ENCODE measurements at places on chromosomes 16 and 17.

- DNase-seq: no peak
Measured at GRCh38 chr17:20999841-21000532, 42.8 kb downstream of the USP22 start.

DNA sequence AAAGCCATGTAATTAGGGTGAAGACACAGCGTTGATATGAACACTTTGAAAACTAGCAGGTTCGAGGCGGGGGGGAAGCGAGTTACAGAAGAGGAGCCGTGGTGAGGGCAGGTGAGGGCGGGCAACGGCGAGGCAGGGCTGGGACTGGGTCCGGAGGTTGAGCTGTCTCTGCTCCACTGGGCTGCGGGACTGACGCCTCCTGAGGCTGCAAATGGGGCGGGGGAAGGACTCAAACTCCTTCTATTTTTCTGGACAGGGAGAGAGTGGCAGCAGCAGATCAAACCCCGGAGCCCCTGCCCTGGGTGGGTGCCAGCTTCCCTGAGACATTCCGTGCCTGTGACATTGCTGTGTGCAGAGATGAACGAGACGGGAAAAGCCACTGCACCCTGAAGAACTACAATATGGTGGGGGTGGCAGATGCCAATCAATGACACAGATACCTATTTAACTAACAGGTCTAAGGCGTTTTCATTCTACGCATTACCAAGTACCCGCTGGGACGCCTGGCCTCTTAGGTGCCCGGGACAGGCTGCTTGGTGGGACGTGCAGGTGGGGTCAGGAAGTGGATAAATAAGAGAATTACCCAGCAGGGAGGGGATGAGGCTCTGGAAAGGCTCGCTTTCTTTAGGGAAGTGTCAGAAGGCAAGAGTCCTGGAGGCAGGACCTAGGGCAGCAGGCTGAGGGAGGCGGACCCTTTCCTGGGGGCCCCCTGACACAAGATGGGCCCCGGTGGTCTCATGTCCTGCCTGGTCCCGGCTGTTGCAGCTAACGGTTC, 30.4 kb downstream of the RPH3AL start:
- no peak for DNase-seq

DNA sequence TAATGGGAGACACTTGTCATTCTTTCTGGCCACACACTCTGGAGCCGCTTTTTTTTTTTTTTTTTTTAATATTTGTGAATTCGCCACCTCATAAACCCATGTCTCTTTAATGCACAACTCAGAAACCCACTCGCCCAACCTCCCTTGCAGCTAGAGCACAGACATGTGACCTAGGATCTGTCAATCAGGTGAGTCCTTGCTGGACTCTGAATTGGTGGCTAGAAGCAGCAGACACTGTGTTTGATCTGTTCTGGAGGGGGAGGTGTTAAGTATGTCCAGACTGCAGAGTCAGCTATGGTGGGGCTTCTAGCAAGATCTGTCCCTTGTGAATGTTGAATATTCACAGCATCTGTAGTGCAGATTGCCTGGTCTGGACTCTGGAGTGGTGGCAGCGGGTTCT, 112.1 kb downstream of the PRKCB start:
- no peak for DNase-seq

DNA sequence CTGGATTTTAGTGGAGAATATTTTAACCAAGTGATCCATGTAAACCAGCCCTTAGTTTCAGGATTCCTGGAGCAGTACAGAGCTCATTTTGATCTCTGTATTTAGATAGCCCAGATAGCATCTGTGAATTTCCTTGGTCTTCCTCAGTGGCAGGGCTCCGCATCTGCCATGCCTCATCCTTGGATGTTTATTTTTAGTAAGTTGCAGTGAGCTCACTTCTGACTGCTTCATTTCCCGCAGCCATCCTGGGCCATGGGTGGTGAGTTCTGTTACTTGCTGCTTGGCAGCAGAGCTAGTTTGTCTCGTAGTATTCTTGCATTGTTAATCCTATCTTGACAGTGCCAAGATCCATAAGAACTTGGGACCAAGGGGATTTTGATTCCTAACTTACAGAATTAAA, 33.7 kb downstream of the IST1 start:
- no peak for DNase-seq

DNA sequence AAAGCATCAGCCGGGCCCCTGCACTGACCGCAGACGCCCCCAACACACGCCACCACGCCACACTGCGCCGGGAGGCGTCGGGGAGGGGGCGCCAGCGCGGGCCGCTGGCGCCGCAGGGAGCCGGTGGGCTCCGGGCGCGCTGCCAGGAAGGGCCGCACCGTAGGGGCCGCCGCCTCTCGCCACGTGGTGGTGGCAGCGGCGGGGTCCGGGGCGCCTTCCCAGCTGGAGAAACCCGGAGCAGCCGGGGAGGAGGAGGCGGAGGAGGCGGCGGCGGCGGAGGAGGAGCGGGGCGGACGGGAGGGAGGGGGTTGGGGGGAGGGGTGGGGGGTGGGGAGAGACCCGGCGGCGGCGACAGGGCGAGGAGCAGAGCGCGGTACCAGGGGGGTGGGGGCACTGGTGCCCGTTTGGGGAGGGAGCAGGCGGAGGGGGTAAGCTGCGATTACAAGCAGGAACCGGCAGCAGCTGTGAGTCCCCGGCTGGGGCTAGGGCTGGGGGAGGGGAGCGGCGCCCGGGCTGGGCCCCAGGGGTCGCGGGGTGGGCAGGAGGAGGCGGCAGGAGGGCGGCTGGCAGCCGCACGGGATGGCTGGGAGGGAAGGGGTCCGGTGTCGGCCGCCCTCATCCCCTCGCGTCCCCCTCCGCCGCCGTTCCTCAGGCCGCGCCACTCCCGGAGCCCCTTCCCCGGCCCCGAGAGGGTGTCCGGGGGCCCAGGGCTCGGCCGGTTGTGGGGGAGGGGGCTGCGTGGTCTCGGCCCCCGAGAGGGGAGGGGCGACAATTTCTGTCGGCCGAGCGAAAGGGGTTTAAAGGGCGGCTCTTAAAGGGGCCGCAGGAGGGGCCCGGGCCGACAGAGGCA, at the start of gene TBKBP1:
TSS of gene TBKBP1 (plus strand) at position 431 of the 850 bp plus-strand sequence. CDS start 1,952 bp downstream, outside the sequence.
- no peak for DNase-seq

- no peak for DNase-seq
Measured at GRCh38 chr16:629185-629832, 1.5 kb upstream of the WFIKKN1 start.
